Ammon's horn (tissue), 1 donor: ENCODE measurements at places on chromosomes 7 and 10.
A peak's percentile ranks its signal among the peaks of the same experiment; 100 is the strongest.

DNA sequence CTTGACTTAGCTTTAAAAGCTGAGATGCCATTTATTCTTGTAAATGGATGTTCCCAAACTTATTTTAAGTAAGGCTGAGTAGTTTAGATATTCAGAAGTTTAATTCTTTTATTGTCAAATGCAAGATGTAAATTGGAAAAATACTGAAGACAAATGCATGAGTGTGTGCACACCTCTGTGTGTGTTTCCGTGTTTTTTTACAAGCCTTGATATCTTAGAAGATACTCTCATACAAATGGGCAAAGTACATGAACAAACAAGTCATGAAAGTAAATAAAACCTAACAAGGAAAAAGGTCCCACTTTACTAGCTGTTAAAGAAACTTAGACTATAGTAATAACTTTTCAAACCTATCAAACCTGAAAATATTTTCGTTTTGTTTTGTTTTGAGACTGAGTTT lies 29.0 kb downstream of the ACSL5 start:
- no peak for DNase-seq

DNA sequence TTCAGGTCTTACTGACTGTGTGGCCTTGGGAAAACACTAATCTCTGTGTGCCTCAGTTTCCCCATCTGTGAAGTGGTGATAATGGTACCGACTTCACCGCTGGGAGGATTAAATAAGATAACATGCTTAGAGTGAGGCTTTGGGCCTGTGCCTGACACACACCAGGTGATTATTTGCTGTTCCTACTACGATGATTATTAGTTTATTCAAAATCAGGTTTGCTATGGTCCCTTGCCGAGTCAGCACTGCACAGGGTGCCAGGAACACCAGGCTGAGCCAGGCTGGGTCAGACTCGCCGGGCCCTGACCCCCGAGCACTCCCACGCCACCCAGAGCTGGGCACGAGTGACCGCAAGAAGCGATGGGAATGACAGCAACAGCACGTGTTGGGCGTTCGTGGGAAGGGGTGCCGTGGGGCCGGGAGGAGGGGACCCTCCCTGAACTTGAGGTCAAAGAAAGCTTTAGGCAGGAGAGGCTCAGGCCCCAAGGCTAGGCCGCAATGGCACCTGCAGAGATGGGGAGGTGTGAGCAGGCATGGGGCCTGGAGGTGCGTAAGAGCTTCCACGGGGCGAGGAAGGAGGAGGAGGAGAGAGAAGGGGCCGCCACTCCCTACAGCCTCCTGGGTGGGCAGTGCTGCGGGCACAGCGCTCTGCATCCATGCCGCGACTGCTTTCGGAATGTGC lies 325.4 kb downstream of the DNAJB6 start:
- no peak for DNase-seq

GRCh38 chr7:80134115-80134535 lies 506 bp upstream of the GNAI1 start:
- DNase-seq, result peak; percentile 62

- no peak for DNase-seq
Observed at GRCh38 chr10:29140991-29141390, 147.9 kb upstream of the LYZL1 start.

DNA sequence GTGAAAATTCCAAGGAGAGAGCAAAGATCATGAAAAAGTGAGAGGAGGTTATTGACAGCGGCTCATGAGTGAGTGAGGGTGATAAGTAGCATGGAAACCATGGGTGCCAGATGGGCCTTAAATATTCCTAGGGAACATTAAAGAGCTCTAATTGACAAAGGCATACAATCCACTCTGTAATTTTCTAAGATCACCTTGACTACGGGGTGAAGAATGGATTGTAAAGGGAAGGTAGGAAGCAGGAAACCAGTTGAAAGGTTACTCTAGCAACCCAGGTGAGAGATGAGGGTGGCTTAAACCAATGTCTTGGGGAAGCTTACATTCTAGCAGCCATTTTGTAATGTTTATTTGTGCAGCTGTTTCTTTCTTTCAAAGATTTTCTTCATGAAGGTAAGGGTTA lies 75.7 kb downstream of the RSU1 start:
- DNase-seq, result no peak

DNA sequence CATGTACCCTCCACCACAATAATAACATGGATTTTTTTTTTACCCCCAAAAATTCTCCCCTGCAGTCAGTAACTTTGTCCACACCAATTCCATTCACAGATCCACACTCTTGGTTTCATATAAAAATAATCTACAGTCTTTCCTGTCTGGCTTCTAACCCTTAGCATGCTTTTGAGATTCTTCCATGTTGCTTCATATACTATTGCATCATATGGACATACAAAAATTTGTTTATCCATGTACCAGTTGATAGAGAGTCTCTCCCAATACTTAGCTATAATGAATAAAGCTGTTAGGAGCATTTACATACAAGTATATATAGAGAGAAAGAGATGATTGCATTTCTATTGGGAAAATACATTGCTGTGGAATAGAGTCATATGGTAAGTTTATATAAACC lies 575.0 kb downstream of the XPNPEP1 start:
- no peak for DNase-seq

DNA sequence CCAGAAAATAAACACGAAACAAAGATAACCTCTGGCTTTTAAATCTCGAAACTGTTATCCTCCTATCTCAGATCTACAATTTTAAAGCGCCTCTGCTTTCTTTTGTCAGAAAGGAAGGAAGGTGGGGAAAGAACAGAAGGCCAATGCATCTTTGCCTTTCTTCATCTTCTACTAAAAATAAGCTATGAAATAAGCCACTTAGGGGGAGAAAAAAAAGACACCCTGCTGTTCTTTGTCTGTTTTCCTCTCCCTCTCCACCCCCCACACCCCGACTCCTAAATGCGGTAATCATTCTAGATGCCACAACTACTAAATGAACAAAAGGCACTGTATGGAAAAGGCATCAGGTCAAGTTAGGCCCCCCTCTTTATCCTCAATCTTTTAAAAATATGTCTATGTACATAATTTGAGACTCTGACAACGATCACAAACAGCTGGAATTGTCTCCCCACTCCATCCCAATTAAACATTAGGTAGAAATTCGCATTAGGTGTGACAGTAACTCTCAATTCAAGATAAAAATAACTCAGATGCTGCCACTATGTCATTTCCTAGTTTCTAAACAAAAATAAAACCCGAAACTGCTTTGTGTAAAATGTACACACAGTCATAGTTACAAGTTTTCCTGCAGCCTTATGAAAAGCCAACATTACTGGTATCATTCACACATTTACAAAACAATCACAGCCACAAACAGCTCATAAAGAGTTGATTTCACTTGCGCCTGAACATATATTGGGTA lies 2.4 kb downstream of the UBE2H start:
- DNase-seq, result peak; percentile 20

DNA sequence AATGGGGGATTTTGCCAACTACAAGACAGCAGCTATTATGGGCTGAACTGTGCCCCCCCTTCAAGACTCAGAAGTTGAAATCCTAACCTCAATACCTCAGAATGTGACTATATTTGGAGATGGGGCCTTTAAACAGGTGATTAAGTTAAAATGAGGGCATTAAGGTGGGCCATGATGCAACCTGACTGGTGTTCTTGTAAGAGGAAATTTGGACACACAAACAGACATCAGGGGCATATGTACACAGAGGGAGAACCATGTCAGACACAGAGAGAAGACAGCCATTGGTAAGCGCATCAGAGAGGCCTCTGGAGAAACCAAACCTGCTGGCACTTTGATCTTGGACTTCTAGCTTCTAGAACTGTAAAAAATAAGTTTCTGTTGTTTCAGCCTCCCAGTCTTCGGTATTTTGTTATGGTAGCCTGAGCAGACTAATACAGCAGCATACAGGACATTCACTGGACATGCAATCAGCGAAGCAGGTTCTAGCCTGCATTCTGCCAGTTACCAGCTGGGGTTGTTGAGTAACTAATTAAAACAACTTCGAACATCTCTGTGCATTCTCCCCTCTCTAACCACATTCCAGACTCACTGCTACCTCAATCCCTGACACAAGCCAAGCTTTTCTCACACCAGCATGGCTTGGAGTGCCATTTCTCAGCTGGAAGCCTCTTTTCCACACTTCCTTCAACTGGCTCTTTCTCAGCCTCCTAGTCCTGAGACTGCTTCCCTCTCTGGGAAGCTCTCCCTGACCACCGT lies 141.4 kb downstream of the DOCK4 start:
- no peak for DNase-seq
